ENCODE measurements at places on chromosomes 3 and 15.
A peak's percentile ranks its signal among the peaks of the same experiment; 100 is the strongest.

DNA sequence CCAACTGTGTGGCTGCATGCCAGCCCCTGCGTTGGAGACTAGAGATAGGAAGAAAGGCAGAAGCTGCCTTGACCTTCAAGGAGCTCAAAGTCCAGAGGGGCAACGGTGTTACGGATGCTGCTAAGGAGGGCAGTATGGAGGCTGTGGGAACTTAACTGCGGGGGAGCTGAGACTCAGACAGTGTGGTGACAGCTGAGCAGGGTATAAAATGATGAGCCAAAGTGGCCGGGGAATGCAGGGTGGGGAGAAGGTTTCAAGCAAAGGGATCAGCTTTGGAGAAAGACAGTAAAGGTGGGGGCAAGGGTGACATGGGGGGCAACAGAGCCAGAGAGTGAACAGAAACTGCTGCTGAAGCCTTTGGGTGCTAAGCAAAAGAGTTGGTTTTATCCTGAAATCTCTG lies 6.2 kb upstream of the CYP1A2 start:
- no peak for DNase-seq

- no peak for DNase-seq
Observed at GRCh38 chr15:75030023-75030413, 6.6 kb downstream of the PPCDC start.

- DNase-seq, result no peak
Observed at GRCh38 chr15:63505842-63506222, 1.4 kb downstream of the USP3 start.

DNA sequence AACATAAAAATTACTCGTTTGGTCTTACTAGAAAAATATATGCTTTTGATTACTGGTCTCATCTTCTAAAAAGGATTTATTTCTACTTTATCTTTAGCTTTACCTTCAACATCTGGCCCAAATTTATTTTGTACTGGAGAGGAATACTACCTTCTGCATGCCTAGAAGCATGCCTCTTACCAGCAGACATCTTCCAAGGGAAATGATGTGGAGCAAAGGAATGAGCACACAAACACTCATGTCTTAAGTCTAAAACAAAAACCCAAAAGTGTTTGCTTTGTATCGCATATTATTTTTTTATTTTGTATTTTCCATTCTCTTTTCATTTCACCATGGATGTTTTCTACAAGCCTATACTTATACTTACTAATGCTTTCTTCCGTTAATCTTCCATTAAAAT lies 304.6 kb upstream of the KCNMB2 start:
- DNase-seq, result no peak

DNA sequence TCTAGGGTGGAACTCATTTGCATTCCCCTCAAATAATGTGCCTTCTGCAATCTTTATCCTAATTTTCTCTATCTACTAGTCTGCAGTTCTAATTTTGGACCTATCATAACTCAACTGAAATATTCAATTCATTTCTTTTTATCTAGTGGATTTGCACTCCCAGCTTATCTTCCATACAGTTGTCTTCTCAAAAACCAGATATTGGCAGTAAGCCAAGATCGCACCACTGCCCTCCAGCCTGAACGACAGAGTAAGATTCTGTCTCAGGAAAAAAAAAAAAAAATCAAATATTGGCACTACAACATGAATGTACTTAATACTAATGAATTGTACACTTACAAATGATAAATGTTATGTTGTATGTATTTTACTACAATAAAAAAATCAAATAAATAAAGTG lies 18.0 kb upstream of the CHMP2B start:
- no peak for DNase-seq

DNA sequence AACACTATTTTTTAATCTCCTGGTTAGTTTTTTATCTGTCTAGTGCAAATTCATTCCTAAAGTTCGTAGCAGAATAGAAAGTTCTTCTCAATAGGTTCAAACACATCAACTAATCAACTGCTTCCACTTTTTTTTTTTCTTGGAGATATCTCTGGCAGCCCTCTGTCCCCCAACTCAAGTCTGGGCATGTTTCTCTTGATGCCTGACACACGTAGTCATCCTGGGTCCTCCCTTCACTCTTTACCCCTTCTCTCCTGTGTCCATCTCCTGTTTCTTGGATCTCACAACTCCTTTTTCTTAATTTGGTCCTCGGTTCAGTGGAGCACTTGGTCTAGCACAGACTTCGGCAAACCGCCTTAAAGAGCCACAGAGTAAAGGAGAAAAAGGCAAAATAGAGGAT lies 14.4 kb downstream of the TNFAIP8L3 start:
- no peak for DNase-seq

- no peak for DNase-seq
Observed at GRCh38 chr3:117243657-117244056, 534.1 kb downstream of the TUSC7 start.

- DNase-seq, result no peak
Observed at GRCh38 chr3:133927540-133928066, 31.9 kb upstream of the RAB6B start.

DNA sequence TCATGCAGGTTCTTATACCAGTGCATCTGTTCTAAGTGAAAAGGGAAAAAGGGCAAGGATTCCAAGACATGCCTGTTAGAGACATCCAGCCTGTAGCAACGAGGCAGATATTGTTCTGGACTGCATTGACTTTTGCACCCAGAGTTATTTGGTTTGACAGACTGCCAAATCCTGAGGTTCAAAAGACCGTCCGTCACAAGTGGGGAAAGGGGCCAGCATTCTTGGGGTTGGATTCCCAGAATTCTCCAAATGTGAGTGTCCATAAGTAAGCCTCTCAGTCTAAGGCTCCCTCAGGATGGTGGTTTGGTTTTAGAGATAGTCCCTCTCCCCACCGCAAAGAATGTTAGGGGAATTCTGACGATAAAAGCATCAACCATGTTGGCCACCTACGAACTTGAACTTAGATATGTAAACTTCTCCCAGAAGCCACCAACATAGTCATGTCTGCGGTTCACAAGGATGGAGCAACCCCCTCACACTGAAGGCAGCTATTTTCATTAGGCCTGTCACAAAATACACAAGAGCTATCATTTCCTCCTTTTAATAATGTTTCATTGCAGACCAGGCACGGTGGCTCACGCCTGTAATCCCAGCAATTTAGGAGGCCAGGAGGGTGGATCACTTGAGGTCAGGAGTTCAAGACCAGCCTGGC lies 13.6 kb upstream of the LACTB start:
- peak; percentile 94 for DNase-seq

GRCh38 chr3:64856977-64857516 lies 169.2 kb upstream of the ADAMTS9 start:
- DNase-seq, result no peak

GRCh38 chr15:40320931-40321371 lies 2.5 kb upstream of the INAFM2 start:
- no peak for DNase-seq

- DNase-seq, result no peak
Observed at GRCh38 chr15:89781055-89781454, 4.9 kb downstream of the MESP2 start.

DNA sequence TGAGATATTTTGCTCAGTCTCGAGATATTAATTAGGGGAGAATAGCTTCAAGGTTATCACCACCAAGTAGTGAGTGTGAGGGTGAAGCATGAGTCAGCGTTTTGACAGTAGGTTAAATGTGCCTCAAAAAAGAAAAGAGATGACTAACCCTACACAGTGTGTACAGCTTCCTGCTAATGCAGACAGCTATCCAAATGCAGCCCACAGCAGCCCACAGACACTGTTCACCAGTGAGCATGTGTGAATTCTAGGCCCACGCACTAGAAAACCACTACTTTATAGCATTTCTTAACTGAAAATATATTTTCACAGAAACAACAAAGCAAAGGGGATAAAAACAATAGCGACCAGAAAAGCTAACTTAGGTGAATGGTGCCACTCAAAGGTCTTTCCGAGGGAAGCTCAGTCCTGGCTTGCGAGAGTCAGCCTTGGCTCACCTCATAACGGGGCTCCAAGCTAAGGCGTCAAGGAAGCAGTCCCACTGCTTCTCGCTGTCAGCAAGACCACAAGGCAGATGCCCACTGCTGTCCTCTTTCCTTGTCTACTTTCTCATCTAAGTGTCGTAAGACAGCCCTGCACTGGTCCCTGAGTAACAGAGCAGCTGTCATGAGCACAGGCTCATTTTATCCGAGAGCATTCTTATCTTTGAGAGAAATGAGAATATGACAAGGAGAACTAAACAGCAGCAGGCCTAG lies 47.6 kb downstream of the TXNRD3 start:
- DNase-seq, result peak; percentile 2

DNA sequence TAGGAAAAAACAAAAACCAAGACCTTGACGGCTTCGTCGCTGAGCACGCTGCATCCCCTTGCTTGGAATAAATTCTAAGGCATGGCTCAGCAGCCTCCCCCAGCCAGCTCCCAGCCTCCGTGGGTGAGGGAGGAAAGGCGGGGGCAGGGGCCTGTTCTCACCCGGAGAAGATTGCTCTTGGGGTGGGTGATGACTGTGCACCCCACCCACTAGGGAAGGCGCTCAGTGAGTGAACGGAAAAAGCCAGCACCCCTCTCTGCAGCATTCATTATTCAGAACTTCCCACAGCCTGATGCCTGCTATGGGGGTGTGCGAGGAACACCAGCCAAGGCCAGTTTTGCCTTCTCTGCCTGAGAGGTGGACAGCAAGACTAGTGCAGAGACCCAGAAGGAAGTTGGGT lies 19.3 kb upstream of the NTRK3 start:
- DNase-seq, result no peak

- no peak for DNase-seq
Observed at GRCh38 chr15:90231028-90232017, 2.4 kb downstream of the CIB1 start.

GRCh38 chr3:30752970-30753369 lies 141.5 kb downstream of the GADL1 start:
- no peak for DNase-seq

- DNase-seq, result no peak
Observed at GRCh38 chr3:14718539-14718938, 43.6 kb downstream of the C3orf20 start.

- no peak for DNase-seq
Observed at GRCh38 chr15:71812966-71813722, 2.8 kb downstream of the NR2E3 start.

DNA sequence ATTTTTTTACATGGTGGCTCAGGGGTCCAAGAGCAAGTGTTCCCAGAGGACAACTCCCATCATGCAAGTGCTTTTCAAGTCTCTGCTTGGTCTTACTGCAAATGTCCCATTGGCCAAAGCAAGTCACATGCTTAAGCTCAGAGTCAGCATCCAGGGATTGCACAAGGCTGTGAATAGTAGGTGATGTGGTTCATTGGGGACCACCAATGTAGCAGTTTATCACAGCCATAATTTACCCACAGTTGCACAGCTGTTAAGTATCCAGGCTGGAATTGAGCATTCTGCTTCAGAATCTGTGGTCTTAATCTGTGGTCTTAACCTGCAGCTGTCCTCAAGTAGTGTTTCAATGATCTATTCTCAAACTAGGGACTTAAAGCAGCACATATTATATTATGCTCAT lies 71.4 kb upstream of the PLCL2 start:
- DNase-seq, result no peak

- DNase-seq, result no peak
Observed at GRCh38 chr15:57563416-57563815, 28.3 kb upstream of the MYZAP start.

DNA sequence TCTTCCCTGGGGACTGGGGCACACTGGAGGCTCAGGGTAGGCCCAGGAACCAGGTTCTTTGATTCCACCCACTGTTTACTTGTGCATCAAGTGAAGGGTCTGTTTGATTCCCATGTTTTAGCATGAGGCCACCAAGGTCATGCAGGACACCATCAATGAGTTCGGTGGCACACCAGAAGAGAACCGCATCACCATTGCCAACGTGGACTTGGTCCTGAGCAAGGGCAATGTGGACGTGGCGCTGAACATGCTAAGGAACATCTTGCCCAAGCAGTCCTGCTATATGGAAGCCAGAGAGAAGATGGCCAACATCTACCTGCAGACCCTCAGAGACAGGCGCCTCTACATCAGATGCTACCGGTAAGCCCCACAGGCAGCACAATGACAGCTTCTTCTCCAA lies 21.5 kb downstream of the TTC21A start:
- no peak for DNase-seq

- DNase-seq, result no peak
Observed at GRCh38 chr3:128338536-128339330, 128.0 kb downstream of the DNAJB8 start.

DNA sequence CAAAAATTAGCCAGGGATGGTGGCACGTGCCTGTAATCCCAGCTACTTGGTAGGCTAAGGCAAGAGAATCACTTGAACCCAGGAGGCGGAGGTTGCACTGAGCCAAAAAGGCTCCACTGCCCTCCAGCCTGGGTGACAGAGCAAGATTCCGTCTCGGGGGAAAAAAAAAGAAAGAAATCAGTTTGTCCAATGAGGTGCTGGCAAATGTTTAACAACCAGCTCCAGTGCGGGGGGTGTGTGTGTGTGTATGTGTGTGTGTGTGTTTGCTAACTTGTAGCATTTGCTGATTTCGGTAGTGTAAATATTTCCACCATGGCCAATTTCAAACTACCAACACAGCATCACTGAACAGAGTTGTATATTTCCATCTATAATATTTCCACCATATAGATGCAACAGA lies 23.8 kb upstream of the IDH2 start:
- DNase-seq, result no peak

All from epithelial cell of proximal tubule (primary cell).